ENCODE measurements at places on chromosomes 1 and 21.

DNA sequence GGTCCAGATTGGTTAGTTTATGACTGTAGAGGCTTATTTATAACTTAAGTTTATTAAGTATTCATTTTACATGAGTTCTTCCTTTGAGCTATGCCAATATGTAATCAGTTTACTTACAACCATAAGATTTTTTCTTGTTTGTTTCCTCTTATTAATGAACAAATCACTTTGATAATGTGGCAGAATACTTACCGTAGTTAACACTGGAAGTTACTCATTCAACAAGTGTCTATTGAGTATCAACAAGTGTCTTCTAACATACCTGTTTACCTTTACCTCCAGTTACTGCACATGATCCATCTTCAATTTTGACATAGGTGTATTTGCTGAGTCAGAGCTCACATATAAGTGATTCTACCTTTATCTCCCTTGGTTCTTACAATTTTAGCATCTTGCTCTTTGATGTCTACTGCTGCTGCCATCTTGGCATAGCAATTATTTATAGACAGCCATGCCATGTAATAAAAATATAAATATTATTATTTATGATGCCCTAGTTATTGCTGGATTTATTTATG, 205.7 kb downstream of the NCAM2 start:
- DNase-seq = no peak

- DNase-seq = no peak
Measured at GRCh38 chr21:37565530-37566223, 199.1 kb downstream of the DYRK1A start.

- no peak for DNase-seq
Measured at GRCh38 chr1:34398241-34398915, 221.7 kb downstream of the C1orf94 start.

- no peak for DNase-seq
Measured at GRCh38 chr1:49351768-49352167, 575.1 kb upstream of the BEND5 start.

DNA sequence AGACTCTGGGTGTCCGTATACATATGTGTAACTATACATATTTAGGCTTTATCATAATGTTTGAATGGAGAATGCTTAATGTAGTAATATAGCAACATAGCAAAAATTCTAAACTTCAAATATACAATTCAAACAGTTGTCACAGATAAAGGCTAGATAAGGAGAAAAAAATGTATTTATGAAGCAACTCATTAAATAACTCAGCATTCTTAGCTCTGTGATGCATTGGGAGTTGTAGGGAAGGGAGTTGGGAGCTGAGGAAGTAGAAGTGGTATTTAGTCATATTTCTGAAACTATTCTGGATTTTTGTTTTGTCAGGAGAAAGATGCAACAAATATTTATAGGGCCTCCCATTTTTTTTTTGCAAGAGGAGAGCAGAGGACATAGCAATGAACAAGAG, 197.8 kb downstream of the PBX1 start:
- no peak for DNase-seq

- no peak for DNase-seq
Measured at GRCh38 chr1:96995351-96995750, 273.8 kb downstream of the PTBP2 start.

DNA sequence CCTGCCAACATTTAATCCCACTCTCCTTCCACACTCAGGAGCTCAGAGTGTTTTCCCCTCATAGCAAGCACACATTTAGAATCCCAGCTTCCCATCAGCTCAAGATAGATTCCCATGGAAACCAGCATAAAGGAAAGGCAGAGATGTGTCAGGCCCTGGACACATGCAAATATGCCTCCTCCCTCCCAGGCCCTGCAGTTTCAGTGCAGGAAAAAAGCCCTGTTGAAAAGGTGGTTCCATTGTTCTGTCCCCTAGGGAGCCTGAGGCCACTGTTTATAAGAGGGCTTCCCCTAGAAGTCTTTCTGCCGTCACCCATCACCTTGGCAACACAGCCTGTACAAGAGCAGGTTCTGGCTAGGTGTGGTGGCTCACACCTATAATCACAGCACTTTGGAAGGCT, 3.6 kb downstream of the CACNA1S start:
- no peak for DNase-seq

- DNase-seq = no peak
Measured at GRCh38 chr1:236021424-236022135, 43.3 kb downstream of the NID1 start.

DNA sequence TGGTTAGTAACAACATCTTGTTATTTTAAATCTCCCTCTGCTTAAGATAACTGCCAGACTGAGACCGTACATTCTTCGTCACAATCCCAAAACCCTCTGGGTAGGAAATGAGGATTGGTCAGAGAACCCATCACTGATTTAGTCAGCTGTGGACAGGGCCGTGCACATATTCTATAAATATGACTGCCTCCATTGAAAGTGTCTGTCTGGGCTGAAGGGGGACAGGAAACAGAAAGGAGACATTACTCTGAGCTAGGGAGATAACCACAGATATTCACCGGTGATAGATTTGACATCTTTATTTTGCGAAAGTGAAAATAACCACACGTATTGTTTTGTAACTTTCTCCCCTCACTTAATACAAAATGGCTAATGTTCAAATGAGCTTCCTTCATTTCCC, 36.9 kb upstream of the ST6GALNAC5 start:
- no peak for DNase-seq

DNA sequence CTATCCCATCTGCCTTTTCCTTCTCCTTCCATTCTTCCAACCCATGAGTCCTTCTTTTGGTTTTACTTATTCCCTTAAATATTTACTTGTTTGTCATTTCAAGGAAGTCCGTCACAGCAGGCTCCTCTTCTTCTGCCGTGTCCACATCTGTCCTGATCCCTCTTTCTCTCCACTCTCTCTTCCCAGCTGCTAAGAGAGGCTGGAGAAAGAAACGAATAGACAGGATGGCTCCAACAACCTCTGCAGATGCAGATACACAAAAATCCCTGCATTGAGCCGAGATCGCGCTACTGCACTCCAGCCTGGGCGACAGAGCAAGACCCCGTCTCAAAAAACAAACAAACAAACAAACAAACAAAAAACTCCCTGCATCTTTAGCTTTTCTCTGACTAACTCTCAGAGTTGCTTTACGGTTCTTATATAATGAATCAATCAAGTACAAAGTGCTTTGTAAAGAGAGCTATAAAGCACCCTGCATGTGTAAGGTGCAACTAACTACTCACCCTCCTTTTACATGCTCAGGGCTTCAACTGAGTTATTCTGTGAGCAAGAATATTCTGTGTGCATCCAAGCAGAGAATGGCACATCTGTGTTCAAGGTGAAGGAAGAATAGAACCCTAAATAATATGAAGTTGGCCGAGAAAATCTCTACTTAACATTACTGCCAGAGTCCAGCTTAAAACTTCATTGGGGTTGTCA, 3.8 kb upstream of the SAMD13 start:
- no peak for DNase-seq

DNA sequence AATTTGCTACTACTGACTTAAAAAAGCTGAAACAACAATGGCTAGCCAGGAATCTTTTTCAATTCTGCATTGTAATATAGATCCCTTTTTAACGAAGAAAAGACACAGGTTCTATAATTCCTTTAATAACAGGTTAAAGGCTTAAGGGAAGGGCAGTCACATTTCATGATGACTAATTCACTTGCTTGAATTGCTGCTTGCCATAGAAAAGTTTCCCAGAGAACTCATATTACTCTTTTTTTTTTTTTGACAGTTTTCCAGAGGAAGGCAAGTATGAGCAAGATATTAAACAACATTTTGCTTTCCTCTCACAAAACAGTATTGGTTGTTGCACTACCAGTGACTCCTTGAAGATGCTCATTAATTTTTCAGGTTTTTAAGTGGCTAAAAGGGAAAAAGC, 60.9 kb downstream of the IL23R start:
- DNase-seq = no peak

- DNase-seq = no peak
Measured at GRCh38 chr1:183910845-183911244, 105.9 kb downstream of the RGL1 start.

DNA sequence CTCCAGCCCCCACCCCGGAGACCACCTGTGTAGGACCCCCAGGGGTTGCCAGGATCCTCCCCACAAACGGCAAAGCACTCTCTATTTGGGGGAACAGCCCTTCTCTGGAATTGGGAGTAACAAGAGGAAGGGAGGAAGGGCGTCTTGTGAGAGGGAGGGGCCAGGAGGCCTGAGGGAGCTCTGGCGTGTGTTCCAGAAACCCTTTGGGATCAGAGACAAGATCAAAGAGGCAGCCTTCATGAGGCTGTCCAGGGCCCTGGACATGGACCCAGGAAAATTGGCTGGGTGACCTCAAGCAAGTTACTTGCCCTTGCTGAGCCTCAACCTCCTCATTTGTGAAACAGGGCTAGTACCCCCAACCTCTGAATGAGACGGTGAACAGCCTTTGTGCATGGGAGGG, 18.1 kb upstream of the ECE1 start:
- no peak for DNase-seq

DNA sequence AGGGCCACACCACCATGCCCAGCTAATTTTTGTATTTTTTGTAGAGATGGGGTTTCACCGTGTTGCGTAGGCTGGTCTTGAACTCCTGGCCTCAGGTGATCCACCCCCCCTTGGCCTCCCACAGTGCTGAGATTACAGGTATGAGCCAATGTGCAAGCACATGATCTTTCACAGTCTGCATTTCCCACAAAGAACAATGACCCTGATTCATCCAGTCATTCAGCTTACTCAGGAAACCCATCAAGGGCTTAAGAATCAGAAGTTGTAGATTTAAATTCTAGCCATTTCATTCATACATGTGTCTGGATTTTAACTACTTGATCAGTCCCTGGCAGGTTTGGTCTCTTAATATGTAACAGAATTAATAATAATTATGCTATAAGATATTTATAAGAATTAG, 2065.7 kb downstream of the MRPL39 start:
- DNase-seq = no peak

- DNase-seq = no peak
Measured at GRCh38 chr1:24980836-24981630, 51.0 kb upstream of the RUNX3 start.

DNA sequence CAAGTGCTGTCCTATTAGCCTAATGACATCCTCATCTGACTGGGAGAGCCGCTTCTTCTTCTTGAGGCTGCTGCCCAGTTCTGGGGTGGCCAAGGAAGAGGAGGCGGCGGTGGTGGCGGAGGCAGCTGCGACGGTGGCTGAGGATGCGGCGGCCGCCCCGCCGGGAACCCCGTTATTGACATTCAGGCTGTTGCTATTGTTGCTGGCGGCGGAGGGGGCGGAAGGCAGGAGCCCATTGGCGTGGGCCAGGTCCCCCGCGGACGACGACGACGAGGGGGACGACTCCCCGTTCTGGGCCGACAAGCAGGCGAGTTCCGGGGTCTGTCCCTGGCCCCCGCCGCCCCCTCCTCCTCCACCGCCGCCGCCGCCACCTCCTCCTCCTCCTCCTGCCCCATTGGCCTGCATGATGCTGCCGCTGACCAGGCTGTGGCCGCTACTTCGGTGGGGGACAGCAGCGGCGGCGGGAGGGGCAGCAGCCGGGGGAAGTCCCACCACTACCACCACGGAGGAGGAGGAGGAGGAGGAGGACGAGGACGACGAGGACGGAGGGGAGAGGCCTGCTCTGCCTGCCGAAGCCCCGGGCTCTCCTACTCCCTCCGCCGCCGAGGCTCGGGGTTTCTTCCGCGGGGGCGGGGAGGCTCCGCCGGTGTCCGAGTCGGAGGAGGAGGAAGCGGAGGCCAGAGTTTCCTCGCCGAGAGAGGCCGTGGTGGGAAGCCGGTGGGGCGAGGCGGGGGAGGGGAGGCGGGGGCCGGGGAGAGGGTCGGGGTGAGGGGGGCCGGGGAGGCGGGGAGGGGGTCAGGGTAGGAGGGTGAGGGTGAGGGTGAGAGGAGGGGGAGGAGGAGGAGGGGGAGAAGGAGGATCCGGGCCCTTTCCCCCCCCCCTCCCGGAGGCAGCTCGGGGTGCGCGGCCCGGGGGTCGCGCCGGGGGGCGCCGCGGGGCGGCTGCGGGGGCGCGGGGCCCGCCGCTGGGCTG, 610 bp downstream of the WDR26 start:
- DNase-seq = peak; percentile 35

- DNase-seq = peak; percentile 76
Measured at GRCh38 chr1:24742090-24742938, 2.9 kb upstream of the CLIC4 start.

DNA sequence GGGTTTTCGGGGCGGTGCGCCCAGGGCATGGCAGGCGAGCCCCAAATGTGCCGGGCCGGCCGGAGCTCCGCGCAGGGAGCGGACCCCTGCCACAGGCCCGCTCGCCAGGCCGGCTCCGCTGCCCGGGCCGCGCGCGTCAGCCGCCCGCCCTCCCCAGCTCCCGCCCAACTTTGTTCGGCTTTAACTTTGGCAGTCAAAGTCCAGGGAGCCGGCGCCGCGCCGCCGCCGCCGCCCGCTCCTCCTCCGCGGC, 488 bp downstream of the SLC35D1 start:
- DNase-seq = no peak

- no peak for DNase-seq
Measured at GRCh38 chr1:245154429-245155271, at the start of gene KIF26B. Gene KIF26B (plus strand): TSS chr1:245154985. CDS start chr1:245155425, 440 bp downstream.

GRCh38 chr1:91550961-91551360, 50.3 kb downstream of the CDC7 start:
- DNase-seq = no peak

- no peak for DNase-seq
Measured at GRCh38 chr1:224541072-224541790, 74.9 kb upstream of the CNIH3 start.

DNA sequence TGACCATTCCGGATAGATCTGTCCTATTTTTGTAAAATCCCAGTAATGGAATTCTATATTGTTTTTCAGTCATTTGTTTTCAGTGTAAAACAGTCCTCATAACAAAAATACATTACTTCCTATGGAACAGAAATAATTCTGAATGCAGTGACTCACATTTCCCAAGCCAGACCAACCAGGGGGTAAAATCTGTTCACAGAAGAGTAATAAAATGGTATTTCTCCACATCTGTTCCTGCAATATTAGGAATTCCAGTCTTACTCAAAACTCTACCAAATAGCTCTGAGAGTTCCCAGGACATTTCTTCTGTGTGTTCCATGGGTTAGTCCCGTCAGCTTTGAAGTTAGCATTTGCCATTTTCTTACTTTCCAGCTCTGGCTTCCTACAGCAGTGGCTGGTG, 2.6 kb upstream of the DDR2 start:
- DNase-seq = no peak

- DNase-seq = no peak
Measured at GRCh38 chr1:200867018-200867811, 5.6 kb upstream of the GPR25 start.

- no peak for DNase-seq
Measured at GRCh38 chr1:15155191-15155590, 1.6 kb downstream of the TMEM51 start.

- DNase-seq = no peak
Measured at GRCh38 chr1:41365320-41365633, 4.0 kb downstream of the FOXO6 start.

Data from NAMALWA (cell line).